ENCODE measurements at places on chromosomes 2 and 18.

- DNase-seq, result peak; percentile 64
Measured at GRCh38 chr18:22975508-22975907, 42.4 kb downstream of the RBBP8 start.

GRCh38 chr2:38617301-38617700 is 14.6 kb upstream of the HNRNPLL start:
- DNase-seq, result no peak

- no peak for DNase-seq
Measured at GRCh38 chr2:233764761-233765160, 4.7 kb downstream of the UGT1A1 start.

DNA sequence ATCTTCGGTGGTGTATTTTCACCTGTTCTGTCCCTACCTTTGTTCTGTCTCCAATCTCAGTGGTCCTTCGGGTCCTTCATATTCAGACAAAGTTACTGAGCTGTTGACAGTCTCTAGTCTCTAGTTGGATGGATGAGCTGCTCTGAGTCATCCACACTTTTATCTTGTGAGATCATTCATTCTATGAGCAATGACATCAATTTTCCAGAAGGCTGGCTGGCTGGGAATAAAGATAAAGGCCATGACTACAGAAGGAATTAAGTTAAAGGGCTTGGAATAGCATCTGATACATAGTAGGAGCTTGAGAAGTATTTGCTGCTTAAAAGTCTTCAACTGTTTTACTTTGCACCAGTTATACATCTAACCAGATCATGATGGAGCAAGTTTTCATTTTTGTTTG is 43.1 kb upstream of the SLC39A10 start:
- no peak for DNase-seq

DNA sequence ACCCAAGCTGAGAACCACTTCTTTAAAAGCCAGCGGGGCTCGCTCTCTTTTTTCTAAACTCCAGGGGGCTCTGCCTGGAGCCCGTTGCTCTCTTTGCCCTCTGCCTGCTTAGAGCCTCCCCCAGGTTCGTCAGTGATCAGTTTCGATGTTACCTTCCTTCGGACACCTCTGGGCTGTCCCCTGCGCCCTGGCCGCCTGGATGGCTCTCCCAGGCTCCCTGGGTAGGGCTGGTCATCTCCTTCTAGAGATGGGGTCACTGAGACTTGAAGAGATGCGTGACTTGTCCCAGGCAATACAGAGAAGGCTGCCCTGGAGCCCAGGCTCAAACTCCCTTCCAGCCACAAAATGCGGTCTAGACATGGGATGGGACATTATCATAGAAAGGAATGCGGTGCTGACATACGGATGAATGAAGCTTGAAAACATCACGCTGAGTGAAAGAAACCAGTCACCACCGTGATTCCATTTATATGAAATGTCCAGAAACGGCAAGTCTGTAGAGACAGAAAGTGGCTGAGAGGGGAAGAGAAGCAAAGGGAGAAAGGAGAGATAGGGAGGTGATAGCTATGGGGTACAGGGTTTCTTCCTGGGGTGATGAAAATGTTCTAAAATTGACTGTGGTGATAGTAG is 14.6 kb downstream of the KCNF1 start:
- no peak for DNase-seq

GRCh38 chr2:38394903-38395341 is 17.8 kb upstream of the ATL2 start:
- no peak for DNase-seq

GRCh38 chr2:111029181-111029927 is 91.4 kb upstream of the BCL2L11 start:
- DNase-seq, result peak; percentile 57

DNA sequence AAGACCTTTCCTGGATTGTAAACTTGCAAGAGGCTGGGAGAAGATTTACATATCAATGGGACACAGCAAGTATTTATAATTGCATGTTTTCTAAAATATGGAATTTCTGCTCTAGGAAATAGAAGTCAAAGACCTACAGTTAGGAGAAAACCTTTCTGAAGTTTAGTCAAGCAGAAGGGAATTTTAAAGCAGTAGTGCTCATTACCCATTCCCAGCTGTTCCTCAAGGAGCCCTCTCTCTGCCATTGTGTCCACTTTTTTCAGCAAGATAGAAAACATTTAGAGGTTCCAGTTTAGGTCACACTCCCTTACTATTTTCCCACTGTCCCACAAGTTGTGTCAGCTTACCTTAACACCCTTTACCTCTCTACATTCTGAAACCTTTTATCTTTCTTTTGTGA is 584.0 kb upstream of the CHAC2 start:
- DNase-seq, result no peak

GRCh38 chr2:47558768-47559684 is 156.1 kb downstream of the MSH2 start:
- no peak for DNase-seq

DNA sequence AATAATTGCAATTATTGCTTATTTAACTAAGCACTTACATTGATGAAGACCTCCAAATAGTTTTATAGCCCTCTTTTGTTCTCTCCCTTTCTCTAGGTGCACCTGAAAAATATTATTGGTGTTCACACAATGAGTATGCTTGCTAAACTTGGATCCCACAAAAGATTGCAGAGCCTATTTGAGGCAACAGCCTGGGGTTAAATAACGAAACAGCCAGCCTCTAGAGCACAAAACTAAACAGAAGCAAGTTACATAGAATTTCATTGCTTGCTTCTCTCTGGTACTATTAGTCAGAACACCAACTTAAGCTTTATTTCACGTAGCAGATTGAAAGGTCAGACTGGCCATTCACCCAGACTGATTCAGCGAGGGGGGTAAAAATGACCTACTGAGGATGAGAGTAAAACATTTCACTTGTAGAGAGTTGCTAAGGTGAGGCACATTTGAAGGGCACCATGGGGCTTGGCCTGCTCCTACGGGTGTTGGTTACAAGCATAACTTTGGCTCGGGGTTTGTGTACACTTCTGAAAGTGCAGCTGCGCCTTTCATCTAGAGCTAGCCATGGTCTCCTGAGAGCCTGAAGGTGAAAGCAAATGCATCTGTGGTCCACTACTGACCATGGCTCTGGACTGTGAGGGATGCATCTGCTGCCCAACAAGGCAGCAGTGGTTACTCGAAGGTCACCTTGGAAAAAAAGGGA is 225.1 kb upstream of the LRRTM1 start:
- DNase-seq, result no peak

- no peak for DNase-seq
Measured at GRCh38 chr2:226994775-226995174, 158.9 kb downstream of the RHBDD1 start.

DNA sequence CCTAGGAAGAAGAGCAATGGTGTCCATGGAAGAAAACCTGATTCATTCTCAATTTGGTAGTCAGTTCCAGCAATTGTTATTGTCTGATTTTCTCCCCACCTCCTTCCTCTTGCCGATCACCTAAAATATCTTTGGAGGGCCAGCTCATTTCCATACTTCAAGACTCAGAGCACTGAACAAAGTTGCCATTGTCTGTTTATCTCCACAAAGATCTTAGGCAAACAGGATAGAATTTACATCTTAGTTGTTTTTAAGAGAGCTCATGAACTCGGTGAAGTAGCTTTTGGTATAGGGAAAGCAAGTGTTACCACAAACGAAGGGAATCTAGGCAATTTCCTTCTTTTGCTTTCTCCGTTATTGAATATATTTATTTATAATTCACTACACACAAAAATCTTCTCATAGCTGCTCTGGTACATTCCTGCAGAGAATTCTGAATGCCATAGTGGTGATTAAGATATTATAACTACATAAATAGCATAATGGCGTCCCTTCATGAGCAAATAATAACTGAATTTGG is 41.5 kb upstream of the CHST9 start:
- no peak for DNase-seq

All from MV-4-11 (cell line).